Endothelial cell of umbilical vein (primary cell): ENCODE measurements at places on chromosomes 3 and 15.
A peak's percentile ranks its signal among the peaks of the same experiment; 100 is the strongest.

GRCh38 chr15:88974392-88974791 lies 61.2 kb upstream of the MFGE8 start:
- no peak for DNase-seq

DNA sequence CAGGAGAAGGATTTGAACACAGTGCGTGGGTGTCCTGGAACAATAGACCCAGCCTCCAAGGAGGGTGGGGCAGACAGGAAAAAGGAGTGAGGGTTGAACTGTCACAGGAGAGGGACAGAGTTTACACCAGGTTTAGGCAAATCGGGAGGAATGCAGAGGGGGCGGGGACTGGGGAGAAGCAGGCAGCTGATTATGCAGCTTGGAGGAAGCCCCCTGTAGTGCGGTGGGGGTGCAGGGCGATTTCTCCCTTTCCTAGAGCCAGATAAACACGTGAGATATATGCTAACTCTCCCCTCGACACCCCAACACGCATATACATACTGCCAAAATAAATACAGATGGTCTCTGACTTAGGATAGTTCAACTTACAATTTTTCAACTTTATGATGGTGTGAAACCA lies 108.6 kb upstream of the PRR20G start:
- DNase-seq = no peak

DNA sequence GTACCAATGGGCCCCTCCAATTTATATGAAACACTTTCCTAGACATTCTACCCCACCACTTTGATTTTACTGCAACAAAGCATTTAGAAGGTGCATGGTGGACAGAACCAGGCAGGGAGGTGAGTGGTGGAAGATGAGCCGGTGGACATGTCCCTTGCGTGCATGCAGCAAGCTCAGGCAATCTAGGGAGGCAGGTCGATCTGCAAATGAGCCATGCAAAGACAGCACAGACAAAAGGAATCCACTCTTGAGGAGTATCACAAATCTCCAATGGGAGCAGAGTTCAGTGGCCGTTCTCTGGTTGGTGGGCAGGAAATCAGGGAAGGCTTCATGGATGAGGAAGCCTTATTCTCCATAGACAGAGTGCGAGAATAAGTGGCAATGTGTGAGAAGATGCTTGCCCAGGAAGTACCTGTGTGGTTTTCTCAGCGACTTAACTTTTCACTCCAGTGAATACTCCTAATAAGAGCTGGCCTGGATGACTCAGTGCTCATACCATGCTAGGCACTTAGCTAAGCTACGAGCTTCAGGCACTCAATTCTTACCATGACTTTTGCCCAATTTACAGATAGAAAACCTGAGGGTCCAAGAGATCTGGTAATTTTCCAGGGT lies 152.5 kb downstream of the FOXP1 start:
- no peak for DNase-seq

GRCh38 chr3:159884661-159885402 lies 103.8 kb upstream of the IL12A start:
- peak; percentile 75 for DNase-seq

GRCh38 chr3:126474498-126475412 lies 936 bp downstream of the ZXDC start:
- peak; percentile 65 for DNase-seq

DNA sequence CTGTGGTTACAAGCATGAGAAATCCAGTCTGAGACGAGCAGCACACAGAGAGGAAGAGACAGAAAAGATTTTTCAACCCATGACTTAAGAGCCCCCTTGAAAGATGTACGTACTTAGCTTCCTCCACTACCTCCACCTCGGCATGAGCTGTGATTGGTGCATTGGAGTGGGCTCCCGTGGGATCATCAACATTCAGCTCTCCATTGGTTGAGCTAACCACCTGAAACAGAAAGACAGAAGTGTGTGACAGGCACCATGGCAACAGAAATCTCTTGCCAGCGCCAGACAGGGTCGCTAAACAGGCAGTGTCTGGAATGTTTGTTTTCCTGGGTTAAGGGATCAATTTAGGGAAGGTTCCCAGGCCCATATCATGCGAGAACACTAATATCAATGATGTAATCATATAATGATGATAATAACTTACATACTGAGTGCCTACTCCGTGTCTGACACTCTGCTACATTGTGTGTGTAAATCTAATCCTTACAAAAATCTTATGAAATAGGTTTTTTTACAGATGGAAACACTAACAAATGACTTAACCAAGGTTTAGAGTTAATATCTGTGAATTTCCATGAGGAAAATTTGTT lies 17.5 kb upstream of the PPIB start:
- DNase-seq = peak; percentile 16

DNA sequence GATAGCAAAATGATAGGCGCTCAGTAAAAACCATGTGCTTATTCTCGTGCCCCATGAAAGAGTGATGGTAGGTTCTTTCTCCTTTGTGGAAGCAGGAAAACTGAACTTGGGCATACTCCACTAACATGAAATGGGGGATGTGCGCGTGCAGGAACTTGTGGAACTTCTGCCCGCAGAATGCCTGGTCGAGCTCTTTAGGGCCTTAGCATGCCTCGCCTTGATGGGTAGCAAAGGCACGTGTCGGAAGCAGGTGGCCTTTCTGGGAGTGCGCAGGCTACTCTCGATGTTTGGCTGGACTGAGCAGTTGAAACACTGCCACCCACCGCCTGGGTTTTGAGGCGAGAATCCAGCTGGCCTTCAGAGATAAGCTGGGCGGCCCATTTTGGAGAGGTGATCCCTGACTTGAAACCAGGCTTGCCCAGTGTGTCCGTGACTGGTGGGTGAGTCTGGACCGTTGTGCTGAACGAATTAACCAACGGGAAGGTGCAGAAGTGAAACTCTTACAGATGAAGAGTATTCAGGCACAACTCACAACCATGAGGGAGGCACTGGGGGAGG lies 842 bp downstream of the PCCB start:
- DNase-seq = peak; percentile 61

GRCh38 chr15:78438619-78439285 lies 736 bp downstream of the IREB2 start:
- DNase-seq = peak; percentile 59

DNA sequence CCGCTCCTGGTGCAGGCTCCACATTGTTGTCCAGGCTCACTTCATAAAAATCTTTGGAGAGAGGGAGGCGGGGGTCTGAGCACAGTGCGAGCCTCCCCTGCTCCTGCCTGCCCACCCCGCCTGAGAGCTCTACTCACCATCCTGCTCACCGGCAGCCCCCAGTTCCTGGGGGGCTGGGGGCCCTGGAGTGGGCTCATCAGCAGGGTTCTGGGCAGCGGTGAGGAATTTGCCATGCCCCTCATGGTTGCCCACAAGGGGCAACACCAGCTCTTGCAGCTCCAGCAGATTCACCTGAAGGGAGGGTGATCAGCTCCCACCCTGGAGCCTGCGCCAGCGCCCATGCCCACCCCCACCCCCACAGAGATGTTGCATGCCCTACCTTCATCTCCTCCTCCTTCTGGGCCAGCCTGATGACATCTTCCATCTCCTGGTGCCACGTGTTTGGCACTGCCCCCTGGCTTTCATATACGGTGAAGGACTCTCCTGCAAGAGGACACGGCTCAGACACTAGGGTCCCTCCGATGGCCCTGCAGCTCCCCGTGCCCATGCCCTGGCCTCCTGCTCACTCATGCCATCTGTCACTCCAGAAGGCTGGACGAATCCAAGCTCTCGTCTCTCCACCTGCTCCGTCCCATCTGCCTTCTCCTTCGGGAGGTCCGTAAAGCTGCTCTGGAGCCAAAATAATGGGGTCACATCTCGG lies 162.1 kb downstream of the TBC1D2B start:
- DNase-seq = no peak

- DNase-seq = no peak
Observed at GRCh38 chr3:35224565-35225295, 414.6 kb upstream of the ARPP21 start.

DNA sequence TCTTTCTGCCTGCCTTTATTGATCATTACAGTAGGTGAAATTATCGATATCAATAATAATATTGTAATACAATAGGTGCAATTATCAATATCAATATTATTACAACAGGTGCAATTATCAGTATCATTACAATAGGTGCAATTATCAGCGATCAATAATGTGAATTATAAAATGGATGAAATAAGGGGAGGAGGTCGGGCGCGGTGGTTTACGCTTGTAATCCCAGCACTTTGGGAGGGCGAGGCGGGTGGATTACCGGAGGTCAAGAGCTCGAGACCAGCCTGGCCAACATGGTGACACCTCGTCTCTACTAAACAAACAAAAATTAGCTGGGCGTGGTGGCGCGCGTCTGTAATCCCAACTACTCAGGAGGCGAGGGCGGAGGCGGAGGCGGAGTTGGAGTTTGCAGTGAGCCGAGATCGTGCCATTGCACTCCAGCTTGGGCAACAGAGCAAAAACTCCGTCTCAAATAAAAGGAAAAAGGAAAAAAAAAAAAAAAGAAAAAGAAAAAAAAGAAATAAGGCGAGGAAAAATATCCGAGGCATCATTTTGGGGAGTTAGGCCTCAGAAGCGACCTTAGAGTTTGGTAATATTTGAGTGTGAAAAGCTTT lies 611 bp upstream of the BNIP2 start:
- DNase-seq = peak; percentile 59
